MM.1S (cell line): ENCODE measurements at places on chromosomes 6 and 20.
A peak's percentile ranks its signal among the peaks of the same experiment; 100 is the strongest.

GRCh38 chr20:38143646-38144554, 21.2 kb downstream of the TGM2 start:
- peak; percentile 69 for DNase-seq

GRCh38 chr6:15330174-15330944, 84.5 kb downstream of the JARID2 start:
- no peak for DNase-seq

- no peak for DNase-seq
These were observed 106.8 kb upstream of the RIPOR2 start for GRCh38 chr6:25042536-25042935.

DNA sequence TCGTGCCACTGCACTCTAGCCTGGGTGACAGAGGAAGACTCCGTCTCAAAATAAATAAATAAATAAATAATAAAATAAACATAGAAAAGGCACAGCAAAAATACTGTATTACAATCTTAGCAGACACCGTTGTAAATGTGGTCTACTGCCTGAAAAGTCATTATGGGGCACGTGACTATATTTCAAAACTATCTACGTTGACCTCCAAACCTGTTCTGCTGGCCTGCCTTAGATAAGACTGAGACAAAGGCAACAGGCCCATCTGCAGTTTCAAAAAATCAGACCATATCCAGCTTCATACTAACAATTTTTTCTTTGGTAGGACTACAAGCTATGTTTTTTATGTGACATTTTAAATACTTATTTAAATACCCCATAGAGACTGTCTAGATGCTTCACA, 59.1 kb downstream of the AGPAT4 start:
- no peak for DNase-seq

- no peak for DNase-seq
These were observed 251.5 kb downstream of the HIVEP2 start for GRCh38 chr6:142693441-142693840.

GRCh38 chr6:136587527-136587926, 37.3 kb upstream of the MAP7 start:
- DNase-seq: no peak

DNA sequence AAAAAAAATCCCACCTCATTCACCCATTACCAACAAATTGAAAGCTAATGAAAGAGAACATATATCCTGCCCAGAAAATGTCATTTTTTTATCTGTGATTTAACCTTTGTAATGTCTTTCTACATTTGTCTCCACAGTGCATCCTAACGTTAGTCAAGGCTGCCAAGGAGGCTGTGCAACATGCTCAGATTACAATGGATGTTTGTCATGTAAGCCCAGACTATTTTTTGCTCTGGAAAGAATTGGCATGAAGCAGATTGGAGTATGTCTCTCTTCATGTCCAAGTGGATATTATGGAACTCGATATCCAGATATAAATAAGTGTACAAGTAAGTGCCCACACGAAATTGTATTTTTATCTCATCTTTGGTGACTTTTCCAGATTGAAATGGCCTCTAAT, 30.0 kb downstream of the RSPO3 start:
- no peak for DNase-seq
